ENCODE measurements at places on chromosomes 16 and 17. TPM values are rescaled to one million over a fixed set of nuclear protein-coding genes. Genes with fewer than 3 reads are reported as not detected.

Gene KRTAP2-1
- total RNA-seq: not detected

Gene CHAD
- not detected for total RNA-seq

Gene PRSS21
- not detected for total RNA-seq

Gene CEP131
- 6.2 TPM for total RNA-seq

Gene VPS4A
- 29.4 TPM for total RNA-seq

Gene TP53TG3C
- 0.79 TPM for total RNA-seq

Gene TRAPPC1
- 338 TPM for total RNA-seq

Gene STX8
- 60.6 TPM for total RNA-seq

Gene MYH1
- not detected for total RNA-seq

Gene AP1G1
- 46.7 TPM for total RNA-seq

Gene C17orf58
- 20.7 TPM for total RNA-seq

Gene TMC6
- 12.0 TPM for total RNA-seq

Gene TUBB3
- total RNA-seq: 236 TPM

Gene TP53TG3B
- total RNA-seq: not detected

Gene HSD17B1
- 1.2 TPM for total RNA-seq

Gene KIF2B
- not detected for total RNA-seq

Gene ICAM2
- total RNA-seq: not detected

Gene BCO1
- 1.1 TPM for total RNA-seq

Gene FSCN2
- 0.71 TPM for total RNA-seq

Gene SGCA
- total RNA-seq: 1.9 TPM

Gene CBLN1
- 0.13 TPM for total RNA-seq

Gene ALOX12
- not detected for total RNA-seq

Measured in A549 treated with GW870086 at 1 μM for 4 hours (cell line).